ENCODE measurements at places on chromosomes 12 and 14.

DNA sequence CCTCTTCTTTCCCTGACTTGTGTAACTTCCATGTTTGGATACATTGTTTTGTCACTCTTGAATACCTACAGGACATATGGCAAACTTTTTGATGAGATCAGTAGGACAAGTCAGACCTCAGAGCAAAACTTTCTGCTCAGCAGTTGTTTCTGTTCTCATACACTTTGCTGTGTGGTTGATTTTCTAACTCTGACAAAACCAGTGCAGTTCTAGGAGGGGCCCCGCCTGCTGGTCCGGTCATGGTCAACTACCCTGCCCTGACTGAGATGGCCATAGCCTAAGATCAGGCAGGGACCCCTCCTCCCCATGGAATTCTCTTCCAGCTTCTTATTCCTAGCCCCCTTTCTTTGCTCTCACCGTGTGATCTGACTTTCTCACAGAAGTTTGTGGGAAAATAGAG lies 92.8 kb downstream of the OTOGL start:
- DNase-seq: no peak

DNA sequence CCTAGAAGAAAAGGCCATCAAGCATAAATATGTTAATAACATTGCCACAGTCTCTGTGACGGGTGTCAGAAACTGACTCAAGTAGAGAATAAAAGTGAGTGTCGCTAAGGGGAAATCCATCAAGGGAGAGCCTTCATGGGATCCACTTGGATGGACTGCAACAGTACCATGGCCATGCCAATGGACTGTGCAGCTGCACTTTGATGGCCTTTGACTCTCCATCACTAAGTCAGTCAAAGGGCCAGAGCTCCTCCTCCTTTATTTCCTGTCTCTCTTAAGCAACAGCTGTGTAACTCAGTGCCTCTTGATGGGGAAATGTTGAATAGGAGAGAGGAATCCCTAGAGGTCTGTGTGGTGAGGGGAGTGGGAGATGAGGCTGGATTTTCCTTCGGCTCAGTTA lies 335.2 kb downstream of the BMP4 start:
- no peak for DNase-seq

DNA sequence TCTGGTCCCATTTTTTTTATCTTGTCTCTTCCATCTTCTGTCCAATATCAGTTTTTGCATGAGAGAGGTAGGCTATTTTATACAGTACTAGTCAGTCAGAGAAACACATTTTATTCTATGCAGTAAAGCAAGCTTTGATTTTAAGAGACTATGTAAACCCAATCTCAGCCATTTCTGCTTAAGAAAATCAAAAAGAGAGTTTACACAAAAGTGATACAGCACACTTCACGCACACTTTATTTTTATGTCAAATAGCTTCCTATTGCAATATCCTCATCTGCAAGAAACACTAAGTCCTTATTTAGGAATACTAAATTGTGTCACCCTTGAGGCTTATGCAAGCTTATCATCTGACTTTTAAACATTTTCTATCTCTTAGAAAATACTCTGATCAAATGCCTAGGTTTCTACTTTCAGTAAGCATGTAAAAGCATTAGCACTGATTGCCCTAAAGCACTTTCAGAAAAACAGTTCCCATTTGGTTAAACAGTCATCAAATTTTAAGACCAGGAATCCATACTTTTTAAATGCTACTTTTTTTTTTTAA lies 78.3 kb downstream of the MED13L start:
- no peak for DNase-seq

DNA sequence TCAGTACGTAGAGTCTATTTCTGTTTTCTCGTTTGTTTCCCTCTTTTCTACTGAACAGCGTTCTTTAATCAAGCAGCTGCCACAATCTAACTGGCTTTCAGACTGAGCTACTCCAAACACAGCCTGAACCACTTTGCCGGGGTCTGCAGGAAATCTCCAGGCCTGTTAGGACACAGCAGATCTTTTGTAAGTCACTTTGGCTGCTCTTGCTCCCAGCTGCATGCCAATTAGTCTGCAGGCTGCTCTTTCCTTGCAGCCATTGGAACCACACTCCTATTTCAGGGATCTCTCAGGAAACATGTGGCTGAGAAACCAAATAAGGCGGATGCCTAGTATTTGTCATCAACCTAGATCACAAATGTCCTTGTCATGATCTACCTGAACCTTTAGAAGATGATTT lies 73.6 kb downstream of the TMTC1 start:
- DNase-seq: no peak

GRCh38 chr12:13000616-13000924 lies 505 bp upstream of the HEBP1 start:
- DNase-seq: no peak

DNA sequence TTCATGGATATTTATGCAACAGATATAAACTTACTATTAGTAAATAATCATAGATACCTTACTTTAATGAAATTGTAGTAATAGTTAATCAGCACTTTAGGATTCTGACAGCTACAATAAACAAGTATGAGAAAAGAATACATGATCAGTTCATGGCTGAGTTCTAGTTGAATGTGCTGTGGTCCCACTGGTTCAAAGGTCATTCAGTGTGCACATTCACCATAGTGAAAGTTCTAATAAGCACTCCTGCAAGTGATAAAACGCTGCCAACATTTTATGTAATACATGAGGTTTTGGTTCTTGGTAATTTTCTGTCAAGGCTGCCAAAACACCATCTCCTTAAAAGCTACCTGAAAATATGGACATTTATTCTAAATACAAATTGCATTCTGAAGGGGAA lies 92.6 kb downstream of the NUMB start:
- DNase-seq: no peak

- no peak for DNase-seq
Observed at GRCh38 chr12:53221203-53222080, 10.6 kb downstream of the RARG start.

GRCh38 chr12:130587966-130588365 lies 128.1 kb downstream of the RIMBP2 start:
- DNase-seq: no peak

GRCh38 chr14:75597149-75597548 lies 18.7 kb downstream of the FLVCR2 start:
- DNase-seq: no peak

GRCh38 chr12:68483592-68484383 lies 126.9 kb upstream of the RAP1B start:
- DNase-seq: no peak
